ENCODE measurements at places on chromosomes 16 and 17. TPM values are rescaled to one million over a fixed set of nuclear protein-coding genes. Genes with fewer than 3 reads are reported as not detected.

- no peak for DNase-seq
Observed at GRCh38 chr17:19781488-19782458, 33.7 kb upstream of the ALDH3A1 start.

GRCh38 chr17:44608727-44609435 is 47.4 kb upstream of the MEIOC start:
- no peak for DNase-seq

GRCh38 chr17:58564243-58564642 is 49.8 kb upstream of the MTMR4 start:
- no peak for DNase-seq

GRCh38 chr17:3986270-3986938 is 22.2 kb upstream of the ATP2A3 start:
- no peak for DNase-seq

DNA sequence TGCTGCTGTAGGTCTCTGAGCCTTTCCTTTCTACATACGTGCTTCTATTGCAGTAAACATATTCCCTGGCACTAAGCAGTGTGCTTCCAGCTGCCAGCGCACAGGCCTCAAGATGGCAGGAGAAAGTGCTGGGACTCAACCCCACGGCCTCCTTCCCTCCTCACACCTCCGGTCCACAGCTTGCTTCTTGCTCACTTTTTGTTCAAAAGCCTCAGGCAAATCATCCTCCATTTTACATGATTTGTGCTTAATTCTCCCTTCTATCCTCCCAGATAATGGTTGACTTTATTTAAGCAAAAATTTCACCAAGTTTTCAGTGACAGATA is 5.4 kb downstream of the CDK5R1 start:
- no peak for DNase-seq

Gene CCDC182
- not detected for polyA plus RNA-seq

- DNase-seq = no peak
Observed at GRCh38 chr16:85651629-85652430, 36.9 kb downstream of the GINS2 start.

GRCh38 chr17:83160443-83161297 is 81.3 kb downstream of the METRNL start:
- DNase-seq = no peak

- DNase-seq = no peak
Observed at GRCh38 chr16:88359008-88359407, 23.8 kb upstream of the ZNF469 start.
